NCI-H526 (cell line): ENCODE measurements at places on chromosomes 5 and 9.

DNA sequence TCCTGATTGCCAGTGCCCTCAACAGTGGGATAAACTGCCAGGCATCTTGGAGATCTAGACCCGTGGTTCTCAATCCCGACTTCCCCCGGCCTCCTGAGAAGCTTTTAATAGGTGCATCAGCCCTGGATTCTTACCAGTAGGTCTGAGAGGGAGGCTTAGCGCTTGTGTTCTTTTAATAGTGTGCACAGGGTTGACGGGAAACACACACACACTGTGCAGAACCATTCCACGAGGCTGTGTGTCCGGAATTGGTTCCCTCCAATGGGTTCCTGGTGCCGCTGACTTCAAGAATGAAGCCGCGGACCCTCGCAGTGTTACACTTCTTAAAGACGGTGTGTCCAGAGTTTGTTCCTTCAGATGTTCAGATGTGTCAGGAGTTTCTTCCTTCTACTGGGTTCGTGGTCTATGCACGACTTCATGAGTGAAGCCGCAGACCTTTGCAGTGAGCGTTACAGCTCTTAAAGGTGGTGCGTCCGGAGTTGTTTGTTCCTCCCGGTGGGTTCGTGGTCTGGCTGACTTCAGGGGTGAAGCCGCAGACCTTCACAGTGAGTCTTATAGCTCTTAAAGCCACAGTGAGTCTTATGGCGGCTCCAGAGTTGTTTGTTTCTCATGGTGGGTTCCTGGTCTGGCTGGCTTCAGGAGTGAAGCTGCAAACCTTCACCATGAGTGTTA lies 46.6 kb upstream of the PRSS3 start:
- no peak for DNase-seq

DNA sequence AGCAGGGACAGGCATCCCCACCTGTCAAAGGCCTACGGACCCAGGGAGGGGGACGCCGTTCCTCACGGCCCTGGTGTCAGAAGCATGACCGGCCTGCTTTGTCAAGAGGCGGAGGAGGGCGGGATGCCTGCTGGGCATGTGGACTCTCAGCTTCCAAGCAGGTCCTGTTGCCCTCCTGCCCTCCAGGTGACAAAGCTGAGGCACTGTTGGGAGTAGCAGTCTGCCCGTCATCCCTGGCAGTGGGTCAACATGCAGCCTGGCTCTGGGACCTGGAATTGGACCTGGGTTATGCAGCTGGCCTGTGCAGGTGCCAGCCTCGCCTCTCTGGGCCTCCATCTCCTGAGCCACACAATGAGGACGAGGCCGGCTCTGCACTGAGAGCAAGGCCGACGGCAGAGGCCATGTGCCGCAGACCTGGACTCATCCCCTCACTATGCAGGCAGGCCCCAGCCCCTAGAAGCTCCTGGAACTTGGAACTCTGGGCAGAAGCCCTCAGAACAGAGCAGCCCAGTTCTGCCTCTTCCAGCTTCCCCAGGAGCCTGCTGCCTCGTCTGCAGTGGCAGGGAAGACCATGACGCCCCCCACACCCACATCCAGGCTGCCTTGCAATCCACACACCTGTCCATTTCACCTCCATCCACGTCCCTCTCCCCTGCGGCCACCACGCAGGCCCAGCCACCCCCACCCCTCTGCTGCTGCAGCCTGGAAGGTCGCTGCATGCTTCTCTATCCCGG lies 20.8 kb upstream of the FCN1 start:
- no peak for DNase-seq

DNA sequence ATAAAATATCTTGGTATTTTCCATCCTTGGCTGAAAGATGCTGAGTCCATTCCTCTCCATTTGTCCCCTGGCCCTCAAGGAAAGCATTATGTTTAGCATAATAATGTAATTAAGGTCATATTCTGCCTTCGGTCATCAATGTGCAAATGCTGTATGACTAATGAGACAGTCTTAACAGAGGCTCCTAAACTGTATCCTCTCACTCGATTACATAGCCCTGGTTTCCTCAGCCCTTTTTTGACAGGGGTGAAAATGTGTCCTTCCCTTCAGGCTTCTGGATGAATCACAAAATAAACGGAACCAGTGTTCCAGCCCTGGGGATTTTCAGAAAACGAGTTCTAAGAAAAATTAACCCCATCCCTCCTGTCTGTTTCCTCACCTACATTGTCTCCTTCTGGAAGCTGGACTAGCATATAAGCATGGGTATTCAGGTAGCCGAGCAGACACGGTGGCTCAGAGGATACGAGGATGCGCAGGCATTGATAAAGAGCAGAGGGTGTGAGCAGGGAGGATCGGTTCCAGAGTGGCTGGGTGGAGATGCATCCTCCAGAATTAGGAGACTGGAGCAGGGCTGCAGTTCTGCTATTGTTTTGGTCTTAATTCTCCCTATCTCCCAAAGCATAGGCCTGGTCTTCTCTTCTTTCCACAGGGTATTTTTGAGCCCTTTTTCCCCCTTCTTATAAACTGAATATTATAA lies 742.9 kb downstream of the TLR4 start:
- DNase-seq: no peak

GRCh38 chr5:167969998-167970397 lies 321.4 kb upstream of the WWC1 start:
- no peak for DNase-seq

DNA sequence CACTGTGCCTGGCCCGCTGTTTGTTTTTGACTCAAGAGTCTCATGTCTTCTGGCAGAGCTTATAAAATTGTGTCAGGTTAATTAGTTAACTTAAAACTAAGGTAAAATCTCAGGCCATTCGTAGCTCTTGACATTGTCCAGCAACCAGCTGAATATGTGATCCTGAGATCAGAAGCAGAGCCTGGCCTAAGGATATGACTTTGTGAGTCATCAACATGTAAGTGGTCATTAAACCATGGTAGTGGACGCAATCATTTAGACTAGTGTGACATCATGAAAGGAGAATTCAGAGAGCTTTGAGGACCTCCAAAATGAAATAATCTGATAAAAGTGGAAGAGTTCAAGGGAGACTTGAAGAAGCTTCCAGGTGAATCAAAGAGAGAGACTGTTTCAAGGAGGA lies 23.3 kb downstream of the SPZ1 start:
- no peak for DNase-seq

- DNase-seq: no peak
Observed at GRCh38 chr9:91006046-91006445, 204.4 kb downstream of the SYK start.

GRCh38 chr9:80156756-80157472 lies 585.1 kb downstream of the TLE4 start:
- DNase-seq: peak; percentile 58

GRCh38 chr5:149437391-149438040 lies 58.4 kb upstream of the IL17B start:
- no peak for DNase-seq

DNA sequence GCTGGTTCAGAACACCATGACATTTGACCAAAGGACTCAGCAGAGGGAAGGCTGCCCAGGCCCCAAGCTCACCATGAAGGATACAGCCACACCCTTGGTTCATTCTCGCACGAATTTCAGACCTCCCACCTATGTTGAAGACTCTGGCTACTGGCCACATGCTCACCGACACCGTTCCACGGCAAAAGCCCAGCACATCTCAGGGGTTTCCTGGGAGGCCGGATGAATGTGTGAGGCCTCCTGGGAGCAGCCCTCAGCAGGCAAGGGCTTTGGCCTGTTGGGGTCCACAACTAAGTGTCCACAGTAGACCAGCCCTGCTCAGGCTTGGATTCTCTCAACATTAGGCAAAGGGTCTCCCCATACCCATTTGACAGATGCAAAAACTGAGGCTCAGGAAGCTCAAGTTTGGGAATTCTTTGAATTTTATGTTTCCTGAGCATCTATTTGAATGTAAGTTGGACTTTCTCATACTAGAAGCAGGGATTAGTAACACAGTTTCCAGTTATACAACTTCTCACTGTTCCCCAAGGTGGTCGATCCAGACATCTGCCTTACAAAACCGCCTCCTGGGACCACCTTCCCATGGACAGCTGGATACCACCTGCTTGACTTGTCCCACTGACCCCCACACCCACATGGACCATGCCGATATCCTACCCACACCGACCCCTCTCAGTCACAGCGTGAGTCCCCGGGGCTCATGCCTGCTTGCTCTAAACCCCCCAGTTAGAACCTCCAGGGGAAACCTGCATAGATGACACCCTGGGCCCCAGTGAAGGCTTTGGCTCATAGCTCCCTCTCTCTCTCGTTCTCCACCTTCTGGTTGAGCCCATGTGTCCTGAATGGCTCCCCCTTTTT lies 27.9 kb downstream of the CCT5 start:
- DNase-seq: no peak

DNA sequence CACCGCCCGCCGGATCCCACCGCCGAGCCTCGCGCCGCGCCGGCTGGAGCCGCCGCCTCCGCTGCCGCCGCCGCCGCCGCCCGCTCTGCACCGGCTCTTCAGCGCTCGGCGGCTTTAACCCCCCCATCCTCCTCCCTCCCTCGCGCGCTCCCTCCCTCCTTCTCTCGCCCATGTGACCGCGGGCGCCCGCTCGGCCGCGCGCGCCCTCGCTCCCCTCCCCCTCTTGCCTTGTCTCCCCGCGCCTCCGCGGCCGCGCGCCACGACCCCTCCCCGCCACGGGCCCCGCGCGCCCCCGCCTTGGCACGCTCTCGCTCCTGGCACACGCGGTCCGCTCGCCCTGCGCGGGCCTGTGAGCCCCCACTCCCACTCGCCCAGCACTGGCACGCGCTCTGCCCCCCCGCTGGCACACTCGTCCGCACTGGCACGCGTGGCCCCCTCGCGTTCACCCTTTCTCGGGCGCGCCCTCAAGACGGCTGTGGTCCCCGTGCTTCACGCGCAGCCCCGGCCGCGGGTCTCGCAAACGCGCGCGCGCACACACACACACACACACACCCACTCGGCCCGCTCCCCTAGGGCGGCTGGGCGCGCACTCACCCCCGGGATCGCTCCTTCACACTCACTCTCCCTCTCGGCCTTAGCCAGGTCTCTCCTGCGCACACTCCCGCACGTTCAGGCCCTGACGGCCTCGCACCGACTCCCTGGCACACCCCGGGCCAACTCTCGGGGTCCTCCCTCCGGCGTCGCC lies at the start of gene CNTFR:
TSS of gene CNTFR (minus strand) at position 89 of the 745 bp plus-strand sequence. CDS start 20,743 bp downstream, outside the sequence.
- no peak for DNase-seq

GRCh38 chr9:70152350-70152749 lies 106.4 kb upstream of the SMC5 start:
- DNase-seq: no peak

GRCh38 chr5:72597456-72597948 lies 90.3 kb upstream of the ZNF366 start:
- no peak for DNase-seq

- DNase-seq: peak; percentile 30
Observed at GRCh38 chr9:89311346-89312221, 589 bp downstream of the CKS2 start.

DNA sequence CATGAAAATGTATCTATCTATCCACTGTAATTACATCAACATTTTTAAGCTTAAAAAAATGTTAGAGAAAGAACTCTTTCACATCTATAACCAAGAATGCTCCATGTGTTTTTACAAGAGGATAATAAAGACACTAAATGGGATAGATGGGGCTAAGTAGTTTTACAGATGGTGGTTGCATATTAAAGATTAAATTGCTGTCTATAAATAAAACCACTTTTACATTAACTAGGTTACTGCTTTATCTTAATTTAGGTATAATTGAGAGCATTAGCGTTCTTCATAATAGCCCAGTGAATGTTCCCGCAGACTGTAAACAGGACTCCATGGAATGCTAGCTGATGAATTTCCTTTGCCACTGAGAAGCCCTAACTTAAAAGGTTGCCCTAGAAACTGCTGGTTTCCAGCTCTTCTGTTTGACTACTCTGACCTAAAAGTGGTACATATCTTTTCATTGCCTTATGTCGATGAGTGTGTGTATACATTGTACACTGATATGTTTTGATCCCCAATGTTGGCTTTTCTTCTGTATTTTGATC lies 117.9 kb downstream of the SGCD start:
- no peak for DNase-seq

DNA sequence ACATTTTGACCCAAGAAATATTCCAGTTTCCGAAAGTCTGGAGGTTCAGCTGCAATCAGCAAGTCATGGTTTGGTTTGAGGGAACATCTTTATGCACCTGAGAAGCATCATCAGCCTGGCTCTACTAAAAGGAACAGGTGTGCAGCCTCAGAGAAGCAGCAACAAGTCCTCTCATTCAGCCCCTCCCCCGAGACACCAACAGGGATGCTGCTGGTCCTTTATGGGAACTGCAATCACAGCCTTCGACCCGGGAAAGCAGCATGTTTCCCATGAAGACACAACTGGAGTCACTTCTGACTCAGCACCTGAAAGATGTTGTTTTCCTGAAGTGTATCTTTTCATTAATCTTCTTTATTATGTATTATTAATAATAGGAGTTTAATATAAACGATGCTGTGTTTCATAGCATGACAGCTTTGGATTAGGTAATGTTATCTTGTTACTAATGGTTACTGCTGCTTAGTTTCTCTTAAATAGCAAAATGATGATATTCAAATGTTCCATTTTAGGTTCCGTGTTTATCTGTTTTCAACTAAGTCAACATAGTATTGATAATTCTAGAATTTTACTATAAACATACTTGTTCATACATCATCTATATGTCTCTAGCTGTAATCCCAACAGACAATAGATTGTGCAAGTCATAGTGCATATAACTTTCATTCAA lies 15.6 kb upstream of the NREP start:
- DNase-seq: peak; percentile 30

DNA sequence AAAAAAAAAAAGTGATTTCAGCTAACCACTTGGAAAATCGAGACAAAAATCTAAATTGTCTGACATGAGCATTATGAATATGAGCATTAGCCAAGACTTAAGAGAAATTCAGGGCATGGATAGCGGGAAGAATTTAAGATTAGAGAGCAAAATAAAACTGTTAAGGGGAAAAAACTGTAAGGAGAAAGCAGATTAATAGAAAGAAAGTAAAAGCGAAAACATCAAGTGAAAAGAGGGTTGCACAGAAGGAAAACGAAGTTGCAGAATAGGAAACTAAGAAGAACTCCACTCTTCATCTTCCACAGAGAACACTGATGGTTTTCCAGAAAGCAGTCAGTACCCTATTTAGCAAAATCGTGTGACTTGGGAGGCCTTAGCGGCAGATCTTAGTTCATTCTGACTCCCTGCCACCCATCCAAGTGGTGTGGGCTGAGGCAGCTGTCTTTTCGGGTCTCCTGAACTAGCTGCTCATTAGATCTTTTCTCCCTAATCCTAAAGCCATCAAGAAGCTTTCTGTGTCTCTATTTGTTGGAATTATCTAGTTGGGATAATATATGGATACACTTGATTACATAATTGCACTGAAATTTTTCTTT lies 3.7 kb downstream of the NIM1K start:
- no peak for DNase-seq

- no peak for DNase-seq
Observed at GRCh38 chr5:101278011-101278687, 375.1 kb upstream of the ST8SIA4 start.
